Umbilical cord (tissue), 2 donors: ENCODE measurements at places on chromosomes 5 and 9.

GRCh38 chr9:134630393-134630790 lies 11.2 kb upstream of the COL5A1 start:
- DNase-seq: no peak

- DNase-seq: peak; percentile 84
Measured at GRCh38 chr9:15101095-15101494, 190.9 kb upstream of the FREM1 start.

- DNase-seq: no peak
Measured at GRCh38 chr5:52065182-52065581, 681.9 kb downstream of the ISL1 start.

DNA sequence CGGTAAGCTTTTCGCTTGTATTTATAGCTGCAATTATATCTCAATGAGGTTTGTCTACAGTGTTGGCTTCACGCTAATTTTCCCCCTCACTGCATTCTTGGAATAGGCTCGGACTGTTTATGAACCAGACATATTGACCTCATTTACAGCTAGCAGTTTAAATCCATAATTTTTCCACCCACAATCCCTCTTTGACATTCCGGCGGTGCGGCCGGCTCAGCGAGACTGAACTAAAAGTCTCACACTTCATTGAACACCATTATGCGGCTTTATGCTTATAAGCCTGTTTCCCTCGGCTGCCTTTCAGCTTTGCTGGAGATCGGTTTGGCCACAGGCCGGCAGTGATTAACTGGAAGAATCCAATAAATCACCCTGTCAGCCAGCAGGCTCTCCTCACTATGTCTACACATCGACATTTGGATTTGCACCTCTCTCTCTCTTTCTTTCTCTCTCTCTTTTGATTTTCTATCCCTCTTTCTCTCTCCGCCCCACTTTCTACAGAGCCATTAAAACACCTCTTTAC lies 315.0 kb upstream of the TLE4 start:
- peak; percentile 68 for DNase-seq

DNA sequence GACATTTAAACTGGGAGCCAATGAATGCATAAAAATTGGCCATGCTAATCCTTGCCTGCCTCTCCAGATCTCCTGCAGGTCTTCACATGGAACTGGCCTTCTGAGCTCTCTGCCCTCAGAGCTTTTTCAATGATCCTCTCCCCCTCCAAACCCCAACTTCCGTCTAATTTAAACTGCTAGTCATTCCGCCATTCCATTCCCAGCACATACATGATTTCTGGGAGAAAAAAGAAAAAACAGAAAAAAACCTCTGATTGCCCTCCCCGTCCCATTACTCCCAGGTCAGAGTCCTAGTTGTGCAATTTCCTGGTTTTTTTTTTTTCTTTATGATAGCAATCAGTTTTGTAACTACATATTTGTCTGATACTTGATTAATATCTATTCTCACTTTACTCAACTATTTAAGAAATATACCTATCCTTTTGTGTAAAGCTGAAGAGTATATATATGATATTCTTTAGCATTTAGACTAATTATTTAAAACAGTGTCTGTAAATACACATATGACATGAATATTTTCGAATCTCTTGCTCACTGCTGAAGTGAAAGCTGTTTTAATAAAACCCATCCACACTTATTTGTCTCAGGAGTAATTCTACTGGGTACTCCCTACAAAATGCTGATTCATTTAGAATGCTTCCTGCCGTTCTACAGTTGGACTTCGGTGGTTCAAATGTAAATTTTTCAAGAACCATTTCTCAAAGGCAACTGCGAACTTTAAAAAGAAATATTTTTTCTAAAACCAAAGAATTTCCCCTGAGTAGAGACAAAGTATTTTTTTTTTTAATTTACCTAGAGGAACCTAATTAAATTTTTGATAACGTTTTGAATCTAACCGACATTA lies 1.6 kb downstream of the HINT1 start:
- DNase-seq: peak; percentile 18

DNA sequence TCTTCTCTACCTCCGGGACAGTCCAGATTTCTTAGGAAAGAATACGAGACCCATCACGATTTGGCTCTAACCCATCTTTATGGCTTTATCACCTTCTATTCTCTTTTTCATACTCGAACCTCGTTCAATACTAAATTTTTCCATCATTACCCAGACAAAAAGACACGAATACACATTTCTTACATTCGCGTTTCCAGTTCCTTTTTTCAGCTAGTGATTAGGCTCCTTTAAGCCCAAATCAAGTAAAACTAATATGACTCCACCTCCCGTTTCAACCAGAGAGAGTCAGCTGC lies 506 bp downstream of the ZBTB6 start:
- no peak for DNase-seq

GRCh38 chr9:87149799-87150198 lies 202.5 kb upstream of the GAS1 start:
- no peak for DNase-seq

GRCh38 chr9:127123064-127123890 lies 842 bp upstream of the ANGPTL2 start:
- peak; percentile 37 for DNase-seq

DNA sequence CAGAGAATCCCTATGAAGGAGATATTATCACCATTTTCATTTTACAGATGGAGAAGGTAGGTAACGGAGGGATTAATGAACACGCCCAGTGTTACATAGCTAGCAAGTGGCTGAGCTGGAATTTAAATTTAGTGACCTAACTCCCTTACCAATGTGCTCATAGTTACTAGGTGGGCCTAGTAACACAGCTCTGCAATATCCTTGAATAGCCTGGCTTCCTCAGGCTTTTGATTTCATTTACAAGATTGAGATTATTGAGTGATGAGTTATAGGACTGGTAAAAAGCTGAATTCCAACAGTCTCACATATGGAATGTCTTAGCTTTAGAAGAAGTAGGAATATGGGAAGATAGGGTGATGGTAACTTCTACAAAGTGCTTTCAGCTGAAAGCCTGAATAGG lies 336.3 kb upstream of the KIF2A start:
- no peak for DNase-seq

DNA sequence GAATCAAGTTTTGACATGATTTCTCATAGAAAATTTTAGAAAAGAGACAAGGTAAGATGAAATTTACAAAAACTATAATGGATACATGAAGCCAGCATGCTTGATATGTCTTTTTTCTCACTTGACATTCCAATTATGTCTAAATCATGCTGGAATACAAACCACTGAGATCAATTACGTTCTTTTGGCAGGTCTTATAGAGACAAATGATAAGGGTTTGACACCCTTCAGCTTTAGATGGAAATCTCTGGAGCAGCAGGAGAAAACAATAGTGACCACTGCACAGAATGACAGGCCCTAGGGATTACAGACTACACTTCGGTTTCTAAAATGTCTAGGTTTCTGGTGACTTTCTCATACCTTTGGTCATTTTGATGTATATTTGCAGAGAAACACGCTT lies 342.9 kb downstream of the TRPM3 start:
- no peak for DNase-seq

GRCh38 chr5:76007904-76008303 lies 75.3 kb upstream of the SV2C start:
- no peak for DNase-seq

GRCh38 chr5:98513380-98513779 lies 260.1 kb upstream of the RGMB start:
- no peak for DNase-seq

DNA sequence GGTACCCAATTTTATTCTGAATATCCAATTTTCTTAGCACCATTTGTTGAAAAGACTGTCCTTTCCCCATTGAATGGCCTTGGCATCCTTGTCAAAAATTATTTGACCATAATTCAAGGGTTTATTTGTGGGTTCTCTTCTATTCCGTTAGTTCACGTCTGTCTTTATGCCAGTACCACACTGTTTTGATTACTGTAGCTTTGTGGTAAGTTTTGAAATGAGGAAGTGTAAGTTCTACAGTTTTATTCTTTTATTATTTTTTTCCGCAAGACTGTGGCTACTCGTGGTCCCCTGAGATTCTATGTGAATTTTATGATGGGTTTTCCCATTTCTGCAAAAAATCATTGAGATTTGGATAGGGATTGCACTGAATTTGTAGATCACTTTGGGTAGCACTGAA lies 402.6 kb downstream of the PLK2 start:
- DNase-seq: no peak

GRCh38 chr9:24602693-24603352 lies 57.1 kb upstream of the IZUMO3 start:
- no peak for DNase-seq

GRCh38 chr5:155504606-155505005 lies 491.1 kb downstream of the KIF4B start:
- DNase-seq: no peak

DNA sequence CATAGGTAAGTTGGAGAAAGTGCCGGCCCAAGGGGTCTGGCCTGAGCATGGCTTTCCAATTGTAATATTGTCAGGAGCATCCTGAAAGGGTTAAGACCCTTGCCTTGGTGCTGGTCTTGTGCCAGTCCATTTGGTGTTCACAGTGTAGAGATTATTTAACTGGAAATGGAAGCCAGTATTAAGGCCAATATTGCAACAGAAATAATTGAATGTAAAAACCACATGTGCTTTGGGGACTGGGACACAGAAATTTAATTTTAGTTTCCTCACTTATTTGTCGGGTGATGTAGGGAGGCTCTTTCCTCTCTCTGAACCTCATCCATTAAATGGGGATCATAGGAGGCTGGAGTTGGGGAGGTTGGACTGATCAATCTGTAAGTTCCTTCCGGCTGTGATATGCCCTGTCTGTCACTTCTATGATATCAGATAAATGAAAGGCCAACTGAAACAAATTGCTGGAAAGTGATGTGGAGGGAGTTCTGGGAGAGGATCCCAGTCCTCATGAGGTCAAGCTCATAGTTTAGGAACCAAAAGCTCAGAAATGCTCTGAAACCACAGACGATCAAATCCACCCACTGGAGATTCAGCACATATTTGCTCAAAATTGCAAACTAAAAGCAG lies 54.8 kb upstream of the COL15A1 start:
- DNase-seq: peak; percentile 63

DNA sequence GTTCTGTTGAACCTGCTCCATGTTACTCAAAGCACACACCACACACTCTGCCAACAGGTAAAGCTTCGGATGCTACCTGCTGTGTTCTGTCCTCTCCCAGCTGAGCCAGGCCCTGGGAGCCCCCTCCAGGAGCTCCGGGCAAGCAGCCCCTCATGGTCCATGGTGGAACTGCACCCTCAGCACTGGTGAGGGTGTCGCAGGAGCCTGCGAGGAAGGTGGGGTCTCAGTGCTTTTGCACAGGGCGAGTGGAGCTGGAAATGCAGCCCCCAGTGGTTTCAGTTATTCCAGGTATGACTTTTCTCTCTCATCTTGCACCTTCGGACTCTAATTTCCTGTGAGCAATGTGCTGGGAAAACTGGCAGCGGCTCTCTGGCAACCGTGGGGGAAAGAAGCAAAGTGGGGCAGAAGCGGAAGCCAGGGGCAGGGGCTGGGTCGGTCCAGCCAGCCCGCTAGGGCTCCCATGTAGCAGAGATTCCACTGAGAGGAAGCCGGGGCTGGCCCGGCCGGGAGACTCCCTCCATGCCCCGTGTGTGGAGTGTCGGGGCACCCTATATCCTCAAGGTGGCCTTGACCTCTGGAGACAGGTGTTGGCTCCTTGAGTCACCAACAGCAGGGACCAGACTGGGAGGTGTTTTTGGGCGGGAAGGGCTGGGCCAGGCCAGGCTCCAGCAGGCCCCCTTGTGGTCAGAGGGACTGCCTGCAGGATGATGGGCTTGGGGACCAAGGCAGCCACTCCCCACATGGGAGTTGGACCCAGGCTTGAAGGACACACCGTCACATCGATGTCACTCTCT lies 75.6 kb upstream of the PRSS3 start:
- no peak for DNase-seq

GRCh38 chr5:6236170-6236793 lies 142.1 kb downstream of the MED10 start:
- no peak for DNase-seq

DNA sequence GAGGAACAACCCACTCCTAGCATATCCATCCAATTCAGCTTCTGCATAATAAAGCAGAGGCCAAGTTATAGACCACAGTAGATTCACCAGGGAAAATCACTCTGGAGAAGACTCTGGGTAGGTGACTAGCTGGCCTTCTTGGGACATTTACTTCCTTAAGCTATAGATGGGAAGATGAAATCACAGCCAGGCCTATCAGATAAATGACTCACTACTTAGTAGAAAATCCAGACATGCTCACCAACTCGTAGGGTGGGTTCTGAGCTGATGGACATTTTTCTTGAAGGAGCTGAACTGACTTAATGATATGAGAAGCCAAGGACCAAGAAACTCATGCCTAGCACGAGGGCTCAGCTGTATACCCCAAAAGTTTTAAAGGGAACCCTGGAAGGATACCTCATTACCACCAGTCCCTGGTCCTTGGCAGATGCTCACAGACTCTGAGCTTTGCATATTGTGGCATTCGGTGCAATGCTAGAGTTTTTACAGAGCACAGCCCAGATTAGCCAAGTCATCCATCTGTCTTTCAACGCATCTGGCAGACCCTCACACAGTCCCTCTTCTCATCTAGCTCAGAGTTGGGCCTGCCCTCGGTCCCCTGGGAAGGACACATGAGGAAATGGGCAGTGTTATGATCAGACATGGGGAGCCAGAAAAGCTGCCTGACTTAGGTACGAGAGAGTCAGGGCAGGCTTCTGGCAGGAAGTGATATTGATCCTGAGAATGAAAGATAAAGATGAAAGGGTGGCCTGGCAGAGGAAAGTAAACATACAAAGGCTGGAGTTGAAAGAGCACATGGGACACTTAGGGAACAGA lies 15.0 kb downstream of the ACSL6 start:
- DNase-seq: peak; percentile 28

DNA sequence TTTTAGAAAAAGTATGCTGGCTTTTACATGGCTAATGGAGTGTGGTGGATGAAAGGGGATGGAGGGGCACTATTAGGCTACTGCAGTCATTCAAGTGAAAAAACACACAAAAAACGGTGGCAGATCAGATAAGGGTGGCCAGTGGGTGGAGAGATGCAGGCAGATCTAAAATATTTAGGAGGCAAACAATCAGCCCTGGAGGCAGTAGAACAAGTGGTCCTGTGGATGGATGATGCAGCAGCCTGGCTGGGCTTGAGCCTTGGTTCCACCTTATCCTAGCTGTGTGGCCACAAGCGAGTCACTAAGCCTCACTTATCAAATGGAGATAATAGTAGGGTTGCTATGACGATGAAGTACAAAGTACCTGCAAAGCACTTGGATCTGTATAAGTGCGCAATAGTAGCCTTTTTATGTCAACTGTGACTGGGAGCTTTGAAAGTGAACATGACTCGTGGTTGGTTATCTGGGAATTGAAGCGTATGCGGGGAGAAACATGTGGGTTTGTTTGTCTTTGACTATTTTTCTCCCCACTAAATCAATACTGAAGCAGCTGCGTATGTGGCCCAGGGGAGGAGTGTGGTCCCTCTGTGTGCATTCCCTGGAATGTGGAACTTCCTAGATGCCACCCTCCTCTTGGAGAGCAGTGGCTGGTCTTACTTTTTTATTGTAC lies 20.2 kb downstream of the NSG2 start:
- no peak for DNase-seq

DNA sequence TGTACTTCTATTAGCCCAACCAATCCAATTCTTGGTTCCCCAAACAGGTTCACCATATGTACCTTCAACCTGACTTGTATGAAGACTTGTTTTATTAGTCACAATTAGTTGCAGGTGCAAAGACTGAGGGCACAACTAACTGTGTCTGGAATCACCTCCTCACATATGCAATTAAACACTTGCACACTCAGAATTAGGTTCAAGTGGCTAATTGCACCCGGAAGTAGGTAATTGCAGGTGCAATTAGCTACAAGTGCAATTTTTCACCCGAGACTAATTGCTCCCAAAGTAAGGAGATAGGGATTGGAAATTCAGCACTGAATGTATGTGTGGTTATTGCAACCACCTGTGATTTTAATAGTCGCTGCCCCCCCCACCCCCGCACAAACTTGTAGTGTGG lies 338.9 kb downstream of the ZSWIM6 start:
- DNase-seq: no peak

GRCh38 chr9:129472651-129473102 lies 148.2 kb downstream of the C9orf50 start:
- DNase-seq: no peak
